Hepatic stellate cell (primary cell): ENCODE measurements at places on chromosomes 3 and 15.

DNA sequence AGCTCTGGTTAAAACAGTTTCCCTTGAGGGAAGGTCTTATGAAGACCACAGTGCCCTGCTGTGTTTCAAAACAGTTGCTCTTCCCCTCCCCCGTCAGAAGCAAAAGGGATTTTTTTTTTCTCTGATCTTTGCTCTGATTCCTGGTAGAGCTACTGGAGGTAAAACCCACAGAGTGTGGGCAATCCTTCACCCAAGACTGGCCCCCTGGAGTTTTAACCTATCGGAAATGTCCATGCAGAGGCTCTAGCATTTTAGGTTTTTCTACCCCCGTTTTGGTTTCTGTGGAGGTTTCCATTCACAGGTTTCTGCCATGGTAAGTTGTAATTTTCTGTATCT, 27.7 kb downstream of the GRM2 start:
- DNase-seq: no peak

GRCh38 chr3:124526601-124527000, 203.7 kb upstream of the UMPS start:
- DNase-seq: no peak

DNA sequence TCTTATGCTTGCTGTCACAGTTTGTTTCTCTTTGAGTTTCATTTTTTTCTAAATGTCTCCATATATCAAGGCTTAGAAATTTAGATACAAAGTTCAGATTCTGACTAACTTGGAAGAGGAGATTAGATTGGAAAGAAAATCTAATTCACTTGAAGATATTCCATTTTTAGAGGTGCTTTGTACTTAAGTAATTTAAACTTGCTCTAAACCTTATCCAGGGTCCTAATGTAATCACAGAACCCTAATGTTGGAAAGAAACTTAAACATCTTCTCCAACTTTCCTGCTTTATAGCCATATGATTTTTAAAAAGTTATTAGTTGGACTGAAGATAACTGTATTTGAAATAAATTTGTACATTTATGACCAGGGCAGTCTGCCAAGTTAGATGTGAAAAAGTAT, 81.1 kb upstream of the ARHGEF3 start:
- no peak for DNase-seq

- DNase-seq: no peak
These were observed 16.5 kb downstream of the SLC12A1 start for GRCh38 chr15:48222627-48223026.

- DNase-seq: no peak
These were observed 105.8 kb upstream of the ARL6 start for GRCh38 chr3:97658668-97659285.
